A172 (cell line): ENCODE measurements at places on chromosomes 6 and 20.

DNA sequence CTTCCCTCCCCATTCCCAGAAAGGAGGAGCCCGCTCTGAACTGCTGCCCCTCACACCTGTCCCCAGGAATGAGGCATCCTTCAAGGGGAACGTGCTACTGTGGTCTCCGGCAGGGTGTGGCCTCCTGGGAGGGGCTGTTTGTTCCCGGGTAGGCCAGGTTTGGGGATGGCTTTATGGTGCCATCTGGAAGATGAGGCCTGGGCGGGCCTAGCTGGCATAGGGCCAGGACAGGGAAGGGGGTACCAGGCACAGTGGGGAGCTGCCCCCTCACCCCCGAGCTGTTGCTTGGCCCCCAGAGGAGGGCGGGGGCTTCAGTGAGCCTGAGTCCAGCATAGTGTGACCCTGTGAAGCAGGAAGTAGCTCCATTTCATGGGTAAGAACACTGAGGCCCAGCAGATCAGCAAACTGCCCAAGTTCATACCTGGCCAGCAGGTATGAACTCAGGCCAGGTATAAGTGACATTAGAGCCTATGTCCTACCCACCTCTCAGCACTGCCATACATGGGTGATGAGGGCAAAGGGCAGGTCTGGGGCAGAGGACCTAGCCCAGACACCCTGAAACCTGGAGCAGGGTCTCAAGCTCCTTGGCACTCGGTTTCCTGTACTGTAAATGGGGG is 17.5 kb upstream of the SPDEF start:
- DNase-seq = no peak

DNA sequence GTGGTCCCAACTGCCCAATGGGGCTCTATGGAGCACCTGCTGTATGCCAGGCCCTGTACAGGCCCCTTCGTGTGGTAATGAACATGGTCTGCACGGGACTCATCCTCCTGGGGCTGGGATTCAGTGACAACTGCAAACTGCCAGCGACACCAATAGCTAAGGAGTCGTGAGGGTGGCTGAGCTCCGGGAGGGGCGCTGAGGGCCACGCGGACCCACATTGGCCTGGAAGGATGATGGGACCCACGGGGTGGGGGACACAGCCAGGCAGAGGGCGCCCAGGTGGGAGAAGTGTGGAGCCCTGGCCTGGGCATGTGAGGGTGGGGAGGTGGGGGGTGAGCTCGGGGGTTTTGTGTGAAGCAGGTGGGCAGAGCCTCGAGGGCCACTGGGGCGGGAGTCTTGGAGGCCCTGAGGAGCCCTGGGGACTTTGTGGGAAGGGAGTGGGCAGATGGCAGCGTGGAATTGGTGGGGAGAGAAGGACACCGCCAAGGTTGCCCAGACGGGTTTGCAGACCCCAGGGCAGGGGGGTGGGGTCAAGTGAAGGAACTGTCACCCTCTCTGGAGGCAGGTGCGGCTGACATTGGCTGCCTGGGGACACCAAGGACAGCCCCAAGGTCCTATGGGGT is 22.5 kb downstream of the GATA5 start:
- DNase-seq = no peak

GRCh38 chr6:138752017-138752416 is 21.6 kb upstream of the CCDC28A start:
- no peak for DNase-seq

DNA sequence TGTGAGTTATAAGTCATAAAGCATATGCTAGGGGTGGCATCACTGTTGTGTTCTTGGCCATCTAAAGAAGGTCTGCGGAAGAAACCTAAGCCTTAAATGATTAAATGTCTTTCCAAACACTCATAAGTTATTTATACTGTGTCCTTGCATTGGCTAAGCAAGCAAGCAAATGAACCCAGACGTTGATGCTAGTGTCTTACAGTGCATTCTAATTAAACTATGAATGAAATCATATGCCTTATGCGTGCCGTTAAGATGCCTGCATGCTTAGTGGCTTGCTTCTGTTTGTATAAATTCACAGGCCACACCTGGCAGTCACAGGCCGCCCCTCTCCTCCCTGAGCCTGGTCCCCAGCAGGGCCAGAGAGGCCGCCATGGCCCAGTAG is 49.9 kb downstream of the RIN2 start:
- DNase-seq = no peak

GRCh38 chr20:59808729-59809381 is 124.6 kb downstream of the SYCP2 start:
- no peak for DNase-seq

DNA sequence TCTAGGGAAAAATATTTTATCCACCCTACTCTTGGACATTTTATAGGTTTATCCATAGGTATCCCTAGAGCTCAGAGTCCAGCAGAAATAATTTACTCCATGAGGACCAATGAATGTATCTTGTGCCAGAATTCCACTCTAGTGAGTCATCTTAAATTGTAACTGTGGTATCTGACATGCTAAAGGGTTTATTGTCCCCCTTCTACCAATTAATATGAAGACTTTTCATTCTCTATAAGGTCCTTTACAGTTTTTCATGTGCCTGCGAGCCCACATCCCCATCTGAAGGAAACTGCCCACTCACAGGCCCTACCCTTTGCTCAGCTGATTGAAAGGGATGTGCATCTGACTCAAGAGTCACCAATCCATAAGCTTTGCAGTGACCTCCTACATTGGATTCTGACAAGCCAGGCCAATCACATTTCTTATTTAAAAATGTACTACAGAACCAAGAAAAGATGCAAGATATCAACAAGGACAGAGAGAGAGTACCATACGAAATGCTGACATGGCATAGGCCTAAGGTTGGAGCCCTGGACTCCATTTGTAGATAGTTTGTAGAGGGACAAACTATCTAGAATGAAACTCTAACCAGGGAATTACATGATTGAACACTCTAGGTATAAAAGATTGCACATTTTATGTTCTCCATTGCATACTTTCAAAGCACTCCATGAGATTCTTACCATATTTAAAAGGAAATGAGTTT is 93.4 kb upstream of the DEFB112 start:
- DNase-seq = peak; percentile 48

DNA sequence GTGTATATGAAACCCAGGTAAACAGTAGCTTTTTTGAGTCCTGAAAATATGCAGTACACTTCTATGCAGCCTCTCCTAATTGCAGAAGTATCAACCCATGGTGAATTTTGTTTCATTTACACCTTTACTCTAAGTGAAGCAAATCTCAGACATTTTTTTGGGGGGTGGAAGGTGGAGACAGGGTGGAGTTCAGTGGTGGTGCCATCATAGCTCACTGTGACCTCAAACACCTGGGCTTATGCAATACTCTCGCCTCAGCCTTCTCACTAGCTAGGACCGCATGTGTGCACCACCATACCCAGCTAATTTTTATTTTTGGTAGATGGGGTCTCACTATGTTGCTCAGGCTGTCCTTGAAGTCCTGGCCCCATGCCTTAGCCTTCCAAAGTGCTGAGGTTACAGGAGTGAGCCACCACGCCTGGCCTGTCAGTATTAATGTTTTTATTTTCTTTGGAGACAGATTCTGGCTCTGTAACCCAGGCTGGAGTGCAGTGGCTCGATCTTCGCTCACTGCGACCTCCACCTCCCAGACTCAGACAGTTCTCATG is 80.3 kb downstream of the JARID2 start:
- DNase-seq = no peak

GRCh38 chr20:48846516-48847492 is 19.0 kb upstream of the PREX1 start:
- DNase-seq = no peak

GRCh38 chr6:119312875-119313338 is 36.7 kb downstream of the MAN1A1 start:
- no peak for DNase-seq

GRCh38 chr6:43744491-43744890 is 25.5 kb upstream of the VEGFA start:
- no peak for DNase-seq
